ENCODE measurements at places on chromosomes 1 and 21.

- no peak for DNase-seq
Measured at GRCh38 chr1:239814306-239814881, 277.3 kb upstream of the FMN2 start.

DNA sequence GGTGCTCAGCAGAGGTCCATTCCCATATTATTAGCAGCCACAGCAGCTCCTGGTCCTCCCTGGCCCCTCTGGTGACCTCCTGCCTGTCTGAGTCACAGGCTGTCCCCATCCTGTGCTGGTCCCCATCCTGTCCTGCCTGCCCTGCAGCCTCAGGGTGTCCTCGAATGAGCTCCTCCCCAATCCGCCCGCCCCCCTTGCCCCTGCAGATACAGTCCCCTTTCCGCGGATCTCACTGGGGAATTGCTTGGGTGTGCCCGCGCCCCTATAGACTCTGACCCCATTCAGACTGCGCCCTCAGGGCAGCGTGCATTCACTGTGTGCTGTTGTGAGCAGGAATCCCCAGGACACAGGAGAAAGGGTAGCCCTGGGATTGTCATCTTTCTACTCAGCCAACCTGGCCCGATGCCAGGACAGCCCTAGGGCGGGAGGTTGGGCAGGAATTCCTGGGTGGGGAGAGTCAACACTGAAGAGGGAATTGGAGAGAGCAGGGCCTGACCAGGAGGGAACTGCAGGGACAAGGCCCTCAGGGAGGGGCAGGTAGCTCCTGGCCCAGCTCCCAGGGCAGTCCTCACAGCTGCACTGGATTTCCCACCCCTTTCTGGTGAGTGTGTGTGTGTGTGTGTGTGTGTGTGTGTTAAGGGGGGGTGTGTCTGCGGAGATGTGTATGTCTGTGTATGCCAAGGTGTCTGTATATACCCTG is 1.1 kb upstream of the GUCA2A start:
- no peak for DNase-seq

- DNase-seq: no peak
Measured at GRCh38 chr1:76330991-76331603, 256.6 kb downstream of the ST6GALNAC3 start.

DNA sequence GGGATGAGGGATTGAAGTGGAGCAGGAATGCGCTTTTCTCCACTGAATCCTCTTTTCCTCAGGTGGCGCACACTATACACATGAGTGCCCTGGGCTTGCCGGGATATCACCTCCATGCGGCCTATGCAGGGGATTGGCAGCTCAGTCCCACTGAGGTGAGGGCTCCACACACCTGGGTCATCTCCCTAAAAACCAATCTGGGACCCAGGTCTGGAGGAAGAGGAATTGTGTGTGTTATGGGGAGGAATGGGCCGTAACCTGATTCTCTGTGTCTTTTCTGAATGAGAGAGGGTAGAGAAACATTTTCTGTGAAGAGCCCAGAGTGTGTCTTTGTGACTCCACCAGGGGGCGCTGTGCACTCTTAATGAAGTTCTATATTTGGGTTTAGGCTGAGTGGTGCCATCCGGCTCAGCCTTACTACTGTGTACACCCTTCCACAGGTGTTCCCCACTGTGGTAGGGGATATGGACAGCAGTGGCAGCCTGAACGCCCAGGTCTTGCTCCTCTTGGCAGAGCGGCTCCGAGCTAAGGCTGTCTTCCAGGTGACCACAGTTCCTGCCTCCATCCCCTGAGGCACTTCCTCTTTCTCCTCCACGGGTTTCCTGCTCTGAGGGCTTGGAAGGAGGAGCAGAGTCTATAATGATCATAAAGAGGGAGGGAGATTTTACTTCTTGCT is 1.5 kb downstream of the TOMM40L start:
- peak; percentile 75 for DNase-seq

DNA sequence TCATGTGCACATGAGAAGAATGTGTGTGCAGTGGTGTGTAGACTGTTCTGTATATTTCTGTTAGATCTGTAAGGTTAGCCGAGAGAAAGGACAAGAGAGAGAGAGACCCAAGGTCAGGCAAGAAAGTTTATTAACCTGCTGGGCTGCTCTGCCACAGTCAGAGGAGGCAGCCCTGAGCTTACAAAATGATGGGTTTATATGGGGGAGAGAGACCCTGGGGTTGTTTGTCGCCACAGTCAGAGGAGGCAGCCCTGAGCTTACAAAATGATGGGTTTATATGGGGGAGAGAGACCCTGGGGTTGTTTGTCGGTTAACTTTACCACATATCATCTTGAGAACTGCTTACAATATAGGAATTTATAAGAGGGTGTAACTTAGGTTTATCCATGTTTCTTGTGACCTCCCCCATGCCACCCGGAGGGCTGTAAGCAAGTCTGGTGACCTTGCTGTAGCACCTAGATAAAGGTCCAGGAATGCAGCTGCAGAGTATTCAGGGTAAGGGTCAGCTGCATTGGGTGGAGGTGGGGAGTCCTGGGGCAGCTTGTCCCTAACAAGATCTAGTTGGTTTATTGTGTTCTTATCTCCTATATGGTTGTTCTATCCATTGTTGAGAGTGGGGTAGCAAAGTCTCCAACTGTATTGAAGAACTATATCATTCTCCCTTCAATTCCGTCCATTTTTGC is 9.3 kb upstream of the ZBTB40 start:
- DNase-seq: no peak

DNA sequence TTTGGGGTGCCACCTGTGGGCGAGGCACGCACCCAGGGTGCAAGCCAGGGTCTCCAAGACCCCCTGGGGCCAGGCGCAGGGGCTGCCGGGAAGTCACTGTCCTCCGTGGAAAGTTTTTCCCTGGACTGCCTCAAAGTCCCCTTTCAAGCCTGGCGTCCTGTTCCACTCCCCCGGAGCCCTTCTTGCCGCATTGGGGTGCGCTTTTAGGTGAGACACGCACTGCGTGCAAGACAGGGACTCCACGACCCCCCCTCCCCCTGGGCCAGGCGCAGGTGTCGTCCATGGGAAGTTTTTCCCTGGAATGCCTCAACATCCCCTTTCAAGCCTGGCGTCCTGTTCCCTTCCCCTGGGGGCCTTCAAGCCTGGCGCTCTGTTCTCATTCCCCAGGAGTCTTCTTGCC is 137.1 kb downstream of the LIPI start:
- no peak for DNase-seq

GRCh38 chr1:86875722-86876121 is 38.2 kb downstream of the SELENOF start:
- no peak for DNase-seq

- DNase-seq: no peak
Measured at GRCh38 chr1:229480495-229480894, 27.6 kb downstream of the NUP133 start.

Data from stimulated activated CD4-positive, alpha-beta T cell treated with anti-CD3 and anti-CD28 coated beads, TNF-alpha, amount 100 ng/mL, for 1 hour (primary cell).